NCI-H1694 (cell line): ENCODE measurements at places on chromosomes 3 and 15.

- DNase-seq, result no peak
Observed at GRCh38 chr3:132654721-132655120, 4.9 kb downstream of the ACAD11 start.

- DNase-seq, result no peak
Observed at GRCh38 chr3:188523291-188523690, 369.3 kb downstream of the LPP start.

GRCh38 chr3:197302696-197303341 lies 4.4 kb upstream of the DLG1 start:
- DNase-seq, result no peak

GRCh38 chr3:127589600-127590281 lies 792 bp downstream of the TPRA1 start:
- DNase-seq, result no peak

DNA sequence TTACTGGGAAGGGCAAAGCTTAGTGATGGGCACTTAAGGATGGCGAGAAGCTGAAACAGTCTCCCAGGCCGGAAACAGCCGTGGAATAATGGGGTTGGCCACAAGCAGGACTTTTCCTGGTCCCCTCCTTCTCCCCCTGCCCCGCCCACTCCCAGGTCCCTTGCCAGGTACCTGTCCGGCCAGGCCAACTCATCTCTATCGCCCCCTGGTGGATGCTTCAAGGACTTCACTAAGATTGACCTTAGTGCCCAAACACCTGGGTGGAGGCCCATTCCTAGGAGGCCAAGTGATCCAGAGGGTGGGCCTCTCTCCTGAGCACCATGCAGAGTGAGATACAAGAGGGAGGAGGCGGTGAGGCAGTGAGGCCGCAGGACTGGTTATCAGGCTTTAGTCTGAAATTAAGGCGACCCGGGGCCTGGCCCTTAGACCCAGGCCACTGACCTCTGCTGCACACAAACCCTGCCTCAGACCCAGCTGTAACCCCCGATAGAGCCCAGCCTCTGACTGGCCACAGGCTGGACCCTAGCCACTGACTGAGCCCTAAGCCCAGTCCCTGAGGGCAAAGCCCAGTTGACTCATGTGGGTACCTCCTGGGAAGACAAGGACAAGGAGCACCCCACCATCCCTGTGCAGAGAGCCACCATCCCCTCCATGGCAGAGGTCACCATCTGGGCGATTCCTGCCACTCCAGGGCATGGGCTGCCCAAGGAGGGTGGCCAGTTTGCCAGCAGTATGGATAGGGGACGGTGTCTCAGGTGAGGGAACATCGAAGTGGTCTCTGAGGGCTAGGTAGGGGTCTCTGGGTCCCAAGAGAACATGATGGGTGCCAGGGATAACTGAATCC lies 37.6 kb downstream of the VIPR1 start:
- no peak for DNase-seq

DNA sequence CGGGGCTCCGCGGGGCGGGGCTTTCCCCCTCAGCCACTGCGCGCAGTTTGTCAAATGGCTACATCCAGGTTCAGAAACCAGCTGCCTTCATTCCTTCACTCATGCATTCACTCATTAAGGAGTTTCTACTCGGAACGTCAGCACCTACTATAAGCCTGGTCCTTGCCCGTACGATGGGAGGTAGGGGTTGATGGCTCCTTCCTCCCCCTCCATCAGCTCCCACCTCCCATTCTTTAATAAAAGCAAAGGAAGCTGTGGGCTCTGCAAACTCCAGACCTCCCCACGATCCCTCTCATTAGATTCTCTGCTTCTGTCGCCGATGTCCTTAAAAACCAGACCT lies 267 bp upstream of the CFAP92 start:
- peak; percentile 51 for DNase-seq

DNA sequence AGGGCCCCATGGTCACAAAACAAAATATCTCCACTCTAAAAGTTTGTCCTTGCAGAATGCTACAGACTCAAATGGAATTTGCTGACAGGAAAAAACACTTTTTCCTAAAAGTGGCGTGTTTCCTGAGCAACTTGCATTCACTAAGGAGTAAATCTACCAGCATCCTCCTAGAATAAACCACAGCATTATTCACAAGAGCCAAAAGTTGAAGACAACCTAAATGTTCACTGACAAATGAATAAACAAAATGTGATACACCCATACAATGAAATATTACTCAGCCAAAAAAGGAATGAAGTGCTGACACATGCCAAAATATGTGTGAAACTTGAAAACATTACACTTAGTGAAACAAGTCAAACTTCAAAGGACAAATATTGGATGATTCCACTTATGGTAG lies 28.9 kb downstream of the ITGB5 start:
- DNase-seq, result no peak

DNA sequence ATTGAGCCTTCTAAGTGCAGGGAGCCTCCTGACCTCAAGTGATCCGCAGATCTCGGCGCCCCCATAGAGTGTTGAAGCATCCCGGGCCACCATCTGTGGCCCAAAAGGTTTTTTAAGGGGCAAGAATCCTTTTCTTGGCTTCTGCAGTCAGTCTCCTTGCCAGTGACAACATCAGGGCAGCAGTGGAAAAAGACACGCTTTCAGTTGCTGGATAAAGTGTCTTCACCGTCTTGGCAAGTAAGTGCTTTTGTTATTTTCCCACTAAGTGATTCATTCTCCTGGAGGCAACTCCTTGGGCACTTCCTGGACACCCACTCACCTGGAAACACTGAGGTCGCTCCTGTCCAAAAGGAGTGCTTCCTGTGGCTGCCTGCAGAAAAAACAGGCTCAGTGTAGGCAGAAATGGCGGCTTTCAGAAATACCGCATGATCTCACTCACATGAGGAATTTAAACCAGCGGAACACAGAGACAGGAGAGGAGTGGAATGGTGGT lies 71.7 kb upstream of the ABHD2 start:
- DNase-seq, result no peak

GRCh38 chr3:125357032-125357658 lies 18.0 kb downstream of the ZNF148 start:
- no peak for DNase-seq

GRCh38 chr3:42847731-42848130 lies 27.9 kb downstream of the CYP8B1 start:
- no peak for DNase-seq

- DNase-seq, result no peak
Observed at GRCh38 chr3:117603097-117603496, 893.5 kb downstream of the TUSC7 start.

- DNase-seq, result no peak
Observed at GRCh38 chr3:8482960-8483665, 18.5 kb upstream of the LMCD1 start.

DNA sequence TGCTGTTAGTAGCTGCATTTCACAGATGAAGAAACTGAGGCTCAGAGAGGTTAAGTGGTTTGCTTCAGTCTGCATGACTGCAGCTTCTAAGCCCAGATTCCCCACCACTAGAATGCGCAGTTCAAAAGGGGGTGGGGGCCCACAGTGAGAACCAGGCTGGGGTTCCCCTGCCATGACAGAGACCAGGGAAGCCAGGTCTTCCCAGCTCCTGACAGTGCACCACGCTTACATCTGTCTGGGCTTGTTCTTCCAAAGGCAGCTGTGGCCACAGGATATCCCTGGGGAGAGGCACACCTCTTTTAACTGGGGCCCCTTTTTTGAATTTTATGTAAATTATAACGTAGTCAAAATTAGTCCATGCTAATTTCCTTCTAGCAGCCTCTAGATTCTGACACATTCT lies 5.3 kb downstream of the PLEKHO2 start:
- no peak for DNase-seq

- DNase-seq, result peak; percentile 66
Observed at GRCh38 chr15:66080717-66081398, 172.7 kb downstream of the MEGF11 start.

GRCh38 chr3:13273604-13274105 lies 146.5 kb downstream of the NUP210 start:
- DNase-seq, result no peak

- no peak for DNase-seq
Observed at GRCh38 chr3:184565421-184566211, 4.0 kb downstream of the EPHB3 start.

DNA sequence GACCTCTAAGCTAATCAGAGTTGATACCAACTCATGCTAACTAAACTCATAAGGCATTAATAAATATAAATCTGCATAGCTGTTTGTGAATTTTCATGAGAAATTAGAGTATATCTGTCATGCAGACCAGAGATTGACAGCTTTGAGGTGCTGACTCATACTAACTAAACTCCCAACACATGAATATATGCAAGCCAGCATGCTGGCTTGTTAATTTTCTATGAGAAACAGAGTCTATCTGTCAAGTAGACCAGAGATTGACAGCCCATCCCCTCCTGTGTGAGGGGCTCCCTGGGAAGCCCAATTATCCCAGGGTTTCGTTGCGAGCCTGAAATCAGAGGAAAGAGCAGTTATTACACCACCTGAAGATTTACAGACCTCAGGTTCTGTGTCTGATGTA lies 69.3 kb downstream of the CD47 start:
- DNase-seq, result no peak

GRCh38 chr15:31439328-31439727 lies 112.7 kb downstream of the KLF13 start:
- no peak for DNase-seq
